ENCODE measurements at places on chromosomes 7 and 10.

GRCh38 chr7:48681006-48681405 is 243.3 kb upstream of the CDC14C start:
- DNase-seq = no peak

- DNase-seq = no peak
Observed at GRCh38 chr7:47509571-47509970, 72.3 kb downstream of the TNS3 start.

GRCh38 chr7:20385126-20385525 is 54.4 kb downstream of the ITGB8 start:
- no peak for DNase-seq

DNA sequence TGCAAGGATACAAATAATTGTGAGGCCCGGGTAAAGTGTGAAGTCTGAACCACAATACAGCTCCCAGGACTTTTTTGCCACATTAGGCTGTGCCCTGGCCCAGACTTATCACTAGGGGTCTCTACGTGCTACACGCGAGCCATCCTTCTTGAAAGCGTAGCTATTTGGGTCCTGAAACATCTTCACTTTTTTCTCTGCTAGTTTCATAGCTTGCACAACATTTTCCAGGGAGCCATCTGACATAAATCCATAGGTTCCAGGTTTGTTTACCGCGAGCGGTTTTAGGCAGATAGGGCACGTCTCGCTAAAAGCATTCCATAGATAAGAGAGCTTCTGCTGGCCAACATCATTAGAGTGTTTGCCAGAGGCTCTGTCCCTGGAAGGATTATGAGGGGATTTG is 226.5 kb downstream of the RPS24 start:
- DNase-seq = no peak

- no peak for DNase-seq
Observed at GRCh38 chr7:1968397-1969111, 264.2 kb downstream of the MAD1L1 start.

GRCh38 chr10:92377962-92378361 is 87.0 kb downstream of the MARCHF5 start:
- DNase-seq = no peak

GRCh38 chr10:51716981-51717380 is 17.6 kb upstream of the CSTF2T start:
- DNase-seq = no peak

DNA sequence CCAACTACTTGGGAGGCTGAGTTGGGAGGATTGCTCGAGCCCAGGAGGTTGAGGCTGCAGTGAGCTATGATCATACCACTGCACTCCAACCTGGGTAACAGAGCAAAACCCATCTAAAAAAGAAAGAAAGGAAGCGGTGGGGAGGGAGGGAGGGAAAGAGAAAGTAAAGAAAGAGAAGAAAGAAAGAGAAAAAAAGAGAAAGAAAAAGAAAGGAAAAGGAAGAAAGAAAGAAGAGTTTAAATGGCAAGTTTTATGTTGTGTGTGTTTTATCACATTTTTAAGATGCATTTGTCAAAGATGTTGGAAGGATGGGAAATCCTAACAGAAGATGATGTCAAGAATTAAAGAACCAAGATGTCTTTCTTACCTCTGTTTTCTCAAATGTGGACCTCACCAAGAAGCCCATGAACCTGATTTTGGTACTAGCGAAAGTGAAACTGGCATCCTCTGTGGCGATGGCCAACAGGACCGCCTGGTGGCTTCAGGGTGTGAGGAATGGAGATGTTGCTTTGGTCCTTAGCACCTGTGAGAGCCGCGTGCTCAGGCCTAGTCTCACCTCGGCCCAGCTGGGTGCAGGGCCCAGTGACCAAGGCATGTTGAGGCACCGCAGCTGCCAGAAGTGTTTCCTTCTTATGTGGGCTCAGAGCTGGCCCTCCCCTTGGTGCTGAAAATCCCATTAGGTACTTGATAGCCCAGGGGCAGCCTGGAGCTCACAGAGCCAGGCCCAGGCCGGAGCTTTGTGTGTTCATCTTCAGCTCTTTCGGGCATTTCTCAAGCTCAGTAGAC is 9.8 kb downstream of the UCMA start:
- no peak for DNase-seq

DNA sequence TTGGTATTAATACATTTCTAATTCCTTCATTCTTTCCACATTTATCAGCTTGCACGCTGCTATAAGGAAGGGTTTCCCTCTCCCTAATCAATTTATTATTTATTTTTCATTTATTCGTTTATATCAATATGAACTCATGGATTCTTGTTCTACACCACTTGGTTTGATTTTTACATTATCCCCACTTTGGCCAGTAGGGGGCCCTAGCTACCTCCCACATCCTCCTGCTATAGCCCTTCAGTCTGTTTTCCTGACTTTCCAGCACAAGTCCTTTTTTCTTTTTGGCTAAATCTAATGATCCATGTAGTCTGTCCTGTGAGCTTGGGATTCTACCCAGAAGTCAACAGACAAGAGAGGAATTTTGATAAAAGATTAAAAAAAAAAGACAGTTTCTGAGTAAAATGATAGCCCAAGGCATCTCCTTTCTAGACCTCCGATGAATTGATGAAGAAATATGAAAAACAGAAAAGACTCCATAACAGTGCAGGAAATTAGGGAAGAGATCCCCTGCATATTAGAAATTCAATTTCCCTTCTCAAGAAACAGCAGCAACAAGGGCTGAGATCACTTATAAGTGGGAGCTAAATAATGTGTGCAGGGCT is 47.7 kb downstream of the LYZL2 start:
- no peak for DNase-seq

DNA sequence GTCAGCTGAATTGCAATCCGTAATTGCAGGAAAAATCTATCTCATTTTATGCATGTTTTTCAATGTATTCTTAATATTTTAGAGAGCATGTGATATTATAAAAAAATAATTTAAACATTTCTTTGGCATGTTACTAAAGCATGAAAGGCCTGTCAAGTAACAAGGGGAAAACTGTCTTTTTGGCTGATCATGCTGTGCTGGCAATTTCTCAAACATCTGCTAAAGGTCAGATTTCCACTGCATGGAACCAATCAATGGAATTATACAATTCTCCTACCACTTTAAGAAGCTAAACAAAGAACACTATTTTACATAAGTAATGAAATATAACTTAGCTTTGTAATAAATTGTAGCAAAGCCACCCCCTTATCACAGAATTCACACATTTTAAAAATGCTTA is 49.4 kb downstream of the JMJD1C start:
- no peak for DNase-seq

Data from CD8-positive, alpha-beta memory T cell (primary cell).